GM12878 (cell line): ENCODE measurements at places on chromosomes 6 and 20. TPM values are rescaled to one million over a fixed set of nuclear protein-coding genes. Genes with fewer than 3 reads are reported as not detected.

The HSPA12B gene
- not detected in 2 replicates for total RNA-seq

GRCh38 chr20:11895861-11896387, 21.8 kb upstream of the BTBD3 start:
- H3K27ac ChIP-seq = no peak overlapping the region
- H3K4me1 ChIP-seq = no peaks in the 10 kb centered on the region
- no peaks in the 10 kb centered on the region for H3K36me3 ChIP-seq
- H3K4me3 ChIP-seq = no peak overlapping the region
- no peak for DNase-seq
- H3K27me3 ChIP-seq = no peaks in the 10 kb centered on the region

The TTLL9 gene
- total RNA-seq = 0.08 and 0.21 TPM in 2 replicates

- H3K4me3 ChIP-seq = no peak overlapping the region
- peaks cover 3% of the 10 kb centered on the region; the same call in 1 of the 2 replicates for H3K4me1 ChIP-seq
- no peaks in the 10 kb centered on the region for H3K27me3 ChIP-seq
- no peak overlapping the region for H3K27ac ChIP-seq
These were observed 23.5 kb downstream of the MAPK14 start for GRCh38 chr6:36050947-36051710.

GRCh38 chr6:107713563-107713962, 110.5 kb downstream of the SCML4 start:
- H3K27ac ChIP-seq = no peak overlapping the region
- H3K27me3 ChIP-seq = 0 out of 2 replicates have a peak, but pooled peaks cover 6% of the 10 kb centered on the region
- H3K4me3 ChIP-seq = no peak overlapping the region

GRCh38 chr20:40470445-40471260, 218.4 kb downstream of the MAFB start:
- H3K36me3 ChIP-seq = no peaks in the 10 kb centered on the region
- no peaks in the 10 kb centered on the region for H3K27me3 ChIP-seq
- H3K27ac ChIP-seq = no peak overlapping the region
- DNase-seq = no peak
- no peaks in the 10 kb centered on the region for H3K4me1 ChIP-seq

The PGC gene
- total RNA-seq = 0.26 and 1.2 TPM in 2 replicates

The SEC23B gene
- 60.8 and 66.0 TPM in 2 replicates for total RNA-seq

The ULBP3 gene
- not detected in 2 replicates for total RNA-seq

DNA sequence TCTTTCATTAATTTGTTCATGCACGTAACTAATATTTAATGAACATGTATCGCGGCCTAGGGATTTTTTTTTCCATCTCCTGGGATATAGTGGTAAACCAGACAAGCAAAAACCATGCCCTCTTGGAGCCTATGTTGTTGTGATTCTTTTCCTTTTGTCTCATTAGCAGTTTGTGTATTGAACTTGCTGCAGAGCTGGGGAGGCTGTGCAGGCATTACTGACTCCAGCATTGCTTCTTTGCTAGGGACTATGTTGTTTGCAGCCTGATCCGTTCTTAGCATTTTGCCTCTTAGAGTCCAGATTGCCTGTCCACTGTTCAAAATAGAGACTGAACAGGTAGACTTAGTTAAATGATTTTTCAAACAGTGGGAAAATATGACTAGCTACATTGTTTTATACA, 9.7 kb downstream of the SCAF8 start:
- no peak overlapping the region for H3K27ac ChIP-seq
- DNase-seq = no peak
- no peak overlapping the region for H3K4me3 ChIP-seq
- no peaks in the 10 kb centered on the region for H3K27me3 ChIP-seq
- peaks cover 2% of the 10 kb centered on the region; the same call in 1 of the 2 replicates for H3K36me3 ChIP-seq

DNA sequence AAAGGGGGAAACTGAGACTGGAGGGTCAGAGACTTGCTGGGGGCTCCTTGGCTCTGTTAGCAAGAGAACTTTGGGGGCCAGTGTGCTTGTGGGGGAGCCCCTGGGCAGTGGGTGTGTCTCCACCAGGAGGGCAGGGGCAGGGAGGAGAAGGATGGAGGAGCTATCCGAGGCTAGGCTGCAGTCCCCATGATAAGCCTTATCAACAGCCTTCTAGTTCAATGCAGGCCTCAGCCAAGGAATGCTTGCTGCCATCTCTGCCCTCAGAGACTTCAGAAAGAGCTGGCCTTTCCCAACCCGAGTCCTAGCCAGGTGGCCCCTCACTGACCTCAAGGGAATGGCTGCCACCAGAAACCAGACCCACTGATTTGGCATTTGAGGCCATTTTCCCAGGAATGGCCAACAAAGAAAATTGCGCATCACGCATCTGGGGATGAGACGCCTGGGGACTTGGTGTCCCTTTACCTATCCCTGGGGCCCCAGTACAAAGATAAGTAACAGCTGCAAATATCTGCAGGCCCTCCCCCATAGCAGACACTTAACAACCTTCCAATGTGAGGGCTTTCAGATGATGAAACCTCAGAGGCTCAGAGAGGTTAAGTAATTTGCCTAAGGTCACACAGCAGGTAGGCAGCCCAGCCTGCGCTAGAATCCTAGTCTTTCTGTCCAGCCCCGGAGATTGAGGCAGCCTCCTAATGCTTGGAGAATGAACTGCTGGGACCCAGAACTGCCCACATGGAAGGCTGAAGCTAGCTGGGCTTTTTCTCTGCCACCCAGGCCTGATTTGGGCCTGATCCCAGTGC, 4.9 kb downstream of the TGM2 start:
- no peaks in the 10 kb centered on the region for H3K4me1 ChIP-seq
- H3K27ac ChIP-seq = no peak overlapping the region
- H3K36me3 ChIP-seq = no peaks in the 10 kb centered on the region
- no peak for DNase-seq

- no peaks in the 10 kb centered on the region for H3K36me3 ChIP-seq
- H3K4me3 ChIP-seq = no peak overlapping the region
- DNase-seq = no peak
These were observed 7.9 kb upstream of the OGFRL1 start for GRCh38 chr6:71280701-71281100.

- H3K27ac ChIP-seq = no peak overlapping the region
- no peaks in the 10 kb centered on the region for H3K36me3 ChIP-seq
- no peak for DNase-seq
- H3K27me3 ChIP-seq = peaks cover 2% of the 10 kb centered on the region; the same call in 1 of the 2 replicates
These were observed 55.3 kb upstream of the INSM1 start for GRCh38 chr20:20312562-20312961.

The RGS17 gene
- total RNA-seq = not detected in 2 replicates

GRCh38 chr20:33250666-33251065, 14.9 kb downstream of the BPIFA1 start:
- no peak overlapping the region for H3K27ac ChIP-seq

The TGM3 gene
- total RNA-seq = not detected in 2 replicates

The OR2H1 gene
- not detected in 2 replicates for total RNA-seq

- no peak for DNase-seq
- no peaks in the 10 kb centered on the region for H3K36me3 ChIP-seq
- no peak overlapping the region for H3K4me3 ChIP-seq
- H3K27me3 ChIP-seq = no peaks in the 10 kb centered on the region
These were observed 1.5 kb upstream of the SLC17A4 start for GRCh38 chr6:25753079-25753478.

GRCh38 chr6:29777310-29777709, 50.3 kb upstream of the HLA-G start:
- H3K27me3 ChIP-seq = no peaks in the 10 kb centered on the region
- no peak for DNase-seq
- H3K4me1 ChIP-seq = no peaks in the 10 kb centered on the region
- no peak overlapping the region for H3K27ac ChIP-seq
- no peaks in the 10 kb centered on the region for H3K36me3 ChIP-seq
- no peak overlapping the region for H3K4me3 ChIP-seq

The MYO6 gene
- 22.6 and 23.2 TPM in 2 replicates for total RNA-seq

GRCh38 chr20:64222291-64222735, 33.2 kb upstream of the PCMTD2 start:
- no peak overlapping the region for H3K27ac ChIP-seq
- no peaks in the 10 kb centered on the region for H3K4me1 ChIP-seq
- no peaks in the 10 kb centered on the region for H3K27me3 ChIP-seq
- DNase-seq = no peak
- no peaks in the 10 kb centered on the region for H3K36me3 ChIP-seq

The MAPK13 gene
- 48.0 and 52.5 TPM in 2 replicates for total RNA-seq

The L3MBTL3 gene
- 5.3 and 9.4 TPM in 2 replicates for total RNA-seq

DNA sequence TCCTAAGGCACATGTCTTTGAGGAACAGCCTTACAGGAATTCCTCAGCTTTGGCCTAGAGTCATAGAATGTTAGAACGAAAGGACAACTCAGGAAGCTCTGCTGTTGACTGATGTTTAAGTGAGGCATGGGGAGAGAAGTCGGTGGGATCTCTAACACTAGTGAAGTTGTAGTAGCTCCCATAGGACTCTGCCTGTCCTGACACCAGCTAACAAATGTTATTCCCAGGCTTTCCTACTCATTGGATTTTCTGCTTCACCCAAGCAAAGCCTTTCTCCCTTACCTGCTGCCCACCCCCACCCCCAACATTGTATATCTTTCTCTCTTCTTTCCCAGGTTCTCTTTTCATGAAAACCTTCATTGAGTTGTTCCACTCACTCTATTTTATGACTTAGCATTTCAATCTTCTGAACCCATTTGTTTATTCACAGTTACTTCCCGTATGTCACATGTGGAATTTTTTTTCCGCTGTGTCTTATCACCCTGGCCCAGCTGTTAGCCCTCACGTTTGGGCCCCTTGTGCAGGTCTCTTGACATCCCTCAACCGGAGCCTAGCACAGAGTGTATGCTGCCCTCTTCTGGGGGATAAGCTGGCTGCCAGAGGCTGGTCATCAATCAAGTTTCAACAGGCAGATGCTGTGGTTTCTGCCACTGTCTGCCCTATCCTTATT, 39.2 kb upstream of the RNF8 start:
- H3K27me3 ChIP-seq = no peaks in the 10 kb centered on the region
- no peak for DNase-seq
- peaks cover 6% of the 10 kb centered on the region for H3K36me3 ChIP-seq
- H3K27ac ChIP-seq = no peak overlapping the region

GRCh38 chr6:3265671-3266070, 6.9 kb downstream of the PSMG4 start:
- DNase-seq = no peak
- peaks cover 17% of the 10 kb centered on the region for H3K36me3 ChIP-seq
- no peak overlapping the region for H3K4me3 ChIP-seq
- H3K4me1 ChIP-seq = no peaks in the 10 kb centered on the region
- no peaks in the 10 kb centered on the region for H3K27me3 ChIP-seq
- H3K27ac ChIP-seq = no peak overlapping the region
